Right lobe of liver (tissue), 6 donors: ENCODE measurements at places on chromosomes 1 and 21. TPM values are rescaled to one million over a fixed set of nuclear protein-coding genes. Genes with fewer than 3 reads are reported as not detected.
A peak's percentile ranks its signal among the peaks of the same experiment; 100 is the strongest.

GRCh38 chr1:59096501-59096900 lies 200.4 kb upstream of the FGGY start:
- DNase-seq, result no peak

DNA sequence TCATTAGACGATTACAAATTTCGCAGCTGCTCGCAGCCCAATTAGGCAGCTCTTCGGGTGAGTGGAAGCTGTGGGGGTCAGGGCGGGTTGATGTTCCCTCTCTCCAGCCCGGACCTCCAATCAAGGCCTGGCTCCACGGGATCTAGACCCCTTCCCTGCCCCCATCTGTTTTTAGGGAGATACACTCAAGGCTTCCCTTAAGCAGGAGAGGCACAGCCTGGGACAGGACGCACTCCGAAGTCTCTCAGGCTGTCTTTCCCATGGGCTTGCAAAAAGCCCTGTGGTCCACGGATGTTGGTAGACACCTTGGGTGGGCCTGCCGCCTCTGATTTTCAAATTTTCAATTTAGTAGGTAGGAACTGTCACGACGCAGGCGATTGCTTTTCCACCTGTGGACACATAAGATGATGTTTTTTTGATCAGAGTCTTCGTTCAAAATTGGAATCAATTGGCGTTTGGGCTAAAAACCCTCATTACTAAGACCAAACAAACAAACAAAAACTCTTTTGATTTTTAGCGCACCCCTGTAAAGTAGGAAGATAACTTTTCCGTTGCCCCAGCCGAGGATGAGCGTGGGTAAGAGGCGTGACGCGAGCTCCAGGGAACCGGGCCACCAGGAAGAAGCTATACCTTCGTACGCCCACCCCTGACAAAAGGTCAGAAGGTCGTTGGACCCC lies 2.5 kb upstream of the LHX8 start:
- no peak for DNase-seq

GRCh38 chr21:45932922-45933502 lies 48.6 kb upstream of the COL6A1 start:
- DNase-seq, result no peak

GRCh38 chr1:84800090-84801073 lies 92.6 kb downstream of the LPAR3 start:
- DNase-seq, result no peak

DNA sequence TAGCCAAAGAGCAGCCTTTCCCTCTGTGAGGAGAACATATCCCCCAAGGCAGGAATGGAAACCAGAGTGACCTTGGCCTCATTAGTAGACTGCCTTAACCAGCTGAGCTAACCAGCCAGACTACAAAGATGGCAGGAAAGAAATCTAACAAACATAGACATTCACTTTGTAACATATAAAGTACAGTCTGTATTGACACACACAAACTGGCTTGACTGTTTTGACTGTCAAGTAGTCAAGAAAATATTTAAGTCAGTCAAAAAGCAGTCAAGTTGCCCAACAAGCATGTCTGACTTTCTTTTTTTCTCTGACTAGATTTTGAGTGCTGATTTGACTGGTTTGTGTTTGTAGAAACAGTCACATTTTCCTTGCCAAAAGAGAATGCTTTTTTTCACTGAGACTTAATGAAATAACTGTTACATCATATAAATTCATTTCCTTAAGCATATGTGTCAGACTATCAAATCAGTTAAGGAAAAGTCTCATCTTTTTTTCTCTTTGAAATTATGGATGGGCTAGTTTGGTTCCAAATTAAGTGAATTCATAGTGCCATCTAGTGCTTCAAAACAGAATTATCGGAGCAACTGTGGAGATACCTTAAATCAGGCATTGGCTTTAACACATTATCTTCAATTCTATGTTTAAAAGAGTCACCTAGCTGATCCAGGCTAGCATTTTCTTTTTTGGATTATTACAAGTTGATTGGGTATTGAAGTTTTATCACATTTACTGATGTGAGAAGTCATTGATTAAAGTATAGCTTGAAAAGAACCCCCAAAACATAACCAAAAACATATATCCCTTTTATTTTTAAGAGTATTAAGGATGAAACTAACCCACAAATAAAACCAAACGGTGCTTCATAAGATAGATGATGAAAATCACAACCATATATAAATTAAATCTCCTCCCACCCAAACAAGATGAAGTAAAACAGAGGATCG lies 75.0 kb downstream of the ATP6V1G3 start:
- no peak for DNase-seq

GRCh38 chr1:220153147-220153546 lies 59.2 kb downstream of the IARS2 start:
- DNase-seq, result no peak

DNA sequence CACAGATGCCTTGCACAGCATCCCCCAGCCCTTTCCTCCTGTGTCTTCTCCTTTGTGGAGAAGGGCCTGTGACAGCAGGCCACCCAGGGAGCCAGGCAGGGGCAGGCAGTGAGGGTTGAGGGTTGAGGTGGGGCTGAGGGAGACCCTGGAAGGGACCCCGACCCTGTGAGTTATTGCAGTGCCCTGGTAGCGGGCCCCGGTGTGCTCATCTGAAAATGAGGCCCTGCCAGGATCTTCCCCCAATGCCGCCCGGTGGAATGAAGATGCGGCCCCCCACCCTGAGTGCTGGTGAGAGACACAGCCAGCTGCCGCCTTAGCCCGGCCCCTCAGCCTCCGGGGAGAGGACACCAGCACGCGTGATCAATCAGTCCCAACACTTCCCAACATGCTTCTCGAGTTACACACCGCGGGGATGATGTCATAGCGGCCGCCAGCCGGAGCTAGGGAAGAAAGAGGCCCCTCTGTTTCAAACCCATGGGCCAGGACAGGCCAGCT lies 36.2 kb upstream of the ACTRT2 start:
- no peak for DNase-seq

- no peak for DNase-seq
Observed at GRCh38 chr1:245221805-245222204, 67.0 kb downstream of the KIF26B start.

DNA sequence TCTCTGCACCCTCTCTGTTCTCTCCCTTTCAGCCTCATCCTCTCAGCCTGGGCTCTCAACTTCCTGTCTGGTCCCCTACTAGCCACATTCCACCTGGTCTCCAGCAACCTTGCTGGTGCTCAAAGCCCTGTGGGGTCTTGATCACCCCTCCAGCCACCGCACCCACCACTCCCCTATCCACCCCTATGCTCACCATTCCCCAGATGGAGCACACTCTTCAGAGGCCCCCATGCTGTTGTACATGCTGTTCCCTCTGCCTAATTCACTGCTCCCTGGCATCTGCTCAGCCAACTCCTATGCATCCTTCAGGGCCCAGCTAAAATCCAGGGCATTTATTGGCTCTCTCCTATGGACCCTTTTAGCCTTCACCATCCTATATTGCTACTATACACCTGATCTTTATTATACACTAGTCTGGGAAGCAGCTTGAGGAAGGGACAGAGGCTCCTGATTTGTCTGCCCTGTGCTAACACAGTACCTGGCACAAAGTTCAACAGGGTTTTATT lies 81.0 kb downstream of the GLIS1 start:
- DNase-seq, result no peak

- peak; percentile 70 for DNase-seq
Observed at GRCh38 chr1:12591267-12591938, 26.6 kb downstream of the DHRS3 start.

DNA sequence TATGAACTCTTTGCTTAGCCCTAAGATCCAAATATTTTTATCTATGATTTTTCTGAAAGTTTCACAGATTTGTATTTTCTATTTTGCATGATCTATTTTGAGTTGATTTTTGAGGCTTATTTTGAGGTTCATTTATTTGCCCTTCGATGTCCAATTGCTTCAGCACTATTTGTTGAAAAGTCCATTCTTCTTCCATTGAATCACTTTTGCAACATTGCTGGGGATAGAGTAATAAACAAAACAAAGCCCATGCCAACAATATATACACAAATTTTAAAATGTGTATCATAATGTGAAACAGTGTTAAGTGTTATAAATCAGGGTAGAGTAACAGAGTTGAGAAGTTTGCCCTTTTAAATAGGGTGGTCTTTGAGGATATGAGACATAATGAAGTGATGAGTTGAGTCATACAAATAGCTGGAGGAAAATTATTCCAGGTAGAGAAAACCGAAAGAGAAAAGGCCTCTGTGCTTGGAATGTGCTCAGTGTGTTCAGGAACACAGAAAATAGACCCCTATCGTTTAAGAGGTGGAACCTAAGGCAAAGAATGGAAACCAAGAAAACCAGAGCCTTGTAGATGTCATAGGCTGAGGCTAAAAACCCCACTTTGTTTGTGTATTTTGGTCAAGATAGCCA lies 172.7 kb upstream of the NR5A2 start:
- DNase-seq, result no peak

DNA sequence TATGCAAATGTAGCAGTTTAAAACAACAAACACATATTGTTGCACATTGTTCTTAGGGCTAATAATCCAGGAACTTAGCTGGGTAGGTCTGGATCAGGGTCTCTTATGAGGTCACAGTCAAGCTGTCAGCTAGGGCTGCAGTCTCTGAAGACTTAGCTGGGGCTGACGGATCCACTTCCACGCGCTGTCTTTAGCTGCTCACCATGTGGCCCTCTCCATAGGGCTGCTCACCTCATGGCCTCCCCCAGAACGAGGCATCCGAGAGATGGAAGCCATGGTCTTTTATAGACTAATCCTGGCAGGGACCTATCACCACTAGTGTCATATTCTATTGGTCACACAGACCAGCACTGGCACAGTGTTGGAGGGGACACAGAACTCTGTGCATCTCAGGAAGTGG lies 8.7 kb upstream of the OXCT2 start:
- no peak for DNase-seq

- no peak for DNase-seq
Observed at GRCh38 chr1:100164216-100164615, 13.8 kb downstream of the LRRC39 start.

Gene MTX1
- total RNA-seq, result 22.7 TPM

Gene TBX15
- 0.29 TPM for total RNA-seq

Gene FHAD1
- total RNA-seq, result not detected

Gene CFHR5
- 198 TPM for total RNA-seq

Gene ITLN2
- total RNA-seq, result not detected

Gene MAP1LC3C
- 0.24 TPM for total RNA-seq
